ENCODE measurements at places on chromosomes 13 and 19.

DNA sequence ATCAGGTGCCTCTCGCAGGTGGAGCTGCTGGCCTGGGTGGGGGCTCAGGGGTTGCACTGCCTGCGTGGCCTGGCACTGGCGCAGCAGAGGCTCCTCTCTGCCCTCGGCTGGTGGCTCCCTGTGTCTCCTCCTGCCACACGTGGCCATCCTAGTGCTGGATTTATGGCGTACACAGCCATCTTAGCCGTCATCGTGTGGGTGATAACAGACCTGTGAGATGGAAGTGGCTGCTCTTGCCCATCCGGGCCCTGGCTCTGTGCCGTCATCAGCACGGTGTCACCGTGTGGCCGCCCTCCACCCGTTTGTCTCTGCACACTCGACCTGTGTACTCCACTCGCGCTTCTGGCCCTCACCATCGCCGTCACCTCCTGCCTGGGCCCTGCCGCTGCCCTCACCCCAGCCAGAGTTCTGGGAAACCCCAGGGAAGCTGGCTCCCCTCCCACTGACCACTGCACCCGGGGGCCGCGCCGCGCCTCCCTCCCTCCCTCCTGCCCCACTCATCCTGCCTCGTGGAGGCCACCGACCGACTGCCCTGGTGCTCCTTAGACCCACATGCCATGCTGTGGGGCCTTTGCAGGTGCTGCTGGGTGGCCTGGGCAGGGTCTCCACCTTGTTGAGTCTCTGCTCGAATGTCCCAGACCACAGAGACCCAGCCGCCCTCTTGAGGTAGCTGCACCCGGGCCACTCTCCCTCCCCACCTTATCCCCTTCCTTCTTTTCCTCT, 29.5 kb downstream of the TMEM255B start:
- DNase-seq, result no peak

DNA sequence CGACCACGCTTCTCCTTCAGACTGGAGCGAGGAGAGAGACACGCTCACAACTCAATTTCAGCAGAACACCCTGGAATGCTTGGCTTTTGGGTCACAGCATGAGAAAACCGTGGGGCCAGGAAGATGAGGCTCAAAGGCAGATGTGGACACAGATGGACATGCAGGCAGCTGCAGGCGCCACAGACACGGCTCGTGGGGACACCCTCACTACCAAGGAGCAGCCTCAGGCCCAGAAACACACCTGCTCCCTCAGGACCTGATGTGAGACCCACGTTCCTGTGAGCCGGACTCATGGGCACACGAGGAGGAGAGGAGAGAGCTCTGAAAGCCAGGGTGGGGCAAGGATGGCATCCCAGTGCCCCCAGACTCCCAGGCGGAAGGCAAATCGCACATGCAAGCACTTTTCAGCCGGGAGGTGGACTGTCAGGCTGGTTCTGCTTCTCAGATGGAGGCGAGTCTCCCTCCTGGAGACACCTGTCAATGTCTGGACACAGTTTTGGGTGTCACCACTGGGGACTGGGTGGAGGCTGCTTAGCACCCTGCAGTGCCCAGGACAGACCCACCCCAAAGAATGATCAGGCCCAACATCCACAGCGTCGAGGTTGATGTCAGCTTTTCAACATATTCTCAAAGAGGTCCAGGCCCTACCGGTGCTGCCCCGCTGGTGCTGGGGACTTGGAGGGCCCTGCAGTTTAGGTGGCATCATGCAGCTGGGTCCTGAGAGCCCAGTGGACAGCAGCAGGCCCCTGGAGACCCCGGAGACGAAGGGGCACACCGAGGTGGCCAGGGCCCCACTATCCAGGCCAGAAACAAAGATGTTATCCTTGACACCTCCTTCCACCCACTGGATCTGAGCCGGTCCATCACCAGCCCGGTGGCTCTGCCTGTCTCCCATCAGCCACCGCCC, 2.3 kb downstream of the ABHD17A start:
- no peak for DNase-seq

DNA sequence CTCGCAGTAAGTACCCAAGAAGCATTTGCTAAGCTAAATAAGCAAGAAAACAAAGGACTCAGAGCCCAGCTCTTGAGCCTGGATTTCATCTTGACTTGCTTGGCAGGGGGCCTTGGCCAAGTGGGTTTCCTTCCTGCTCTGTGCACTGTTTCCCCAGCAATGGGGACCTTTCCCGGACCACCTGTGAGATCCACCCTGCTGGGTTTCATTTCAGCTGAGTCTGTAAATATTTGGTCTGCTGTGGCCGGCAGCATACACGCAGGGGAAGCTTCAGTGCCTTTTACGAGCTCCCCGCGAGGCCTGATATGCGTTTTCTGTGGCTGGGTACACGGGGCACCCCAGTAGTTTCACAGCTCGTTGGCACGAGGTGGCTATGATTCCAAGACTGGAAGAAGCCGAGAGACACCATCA, 12.4 kb upstream of the TINCR start:
- no peak for DNase-seq

- no peak for DNase-seq
Observed at GRCh38 chr19:36169084-36169760, 17.0 kb upstream of the COX7A1 start.
